ENCODE measurements at places on chromosomes 4 and X.
A peak's percentile ranks its signal among the peaks of the same experiment; 100 is the strongest.

GRCh38 chr4:125808022-125808421 lies 493.3 kb downstream of the FAT4 start:
- DNase-seq = no peak

DNA sequence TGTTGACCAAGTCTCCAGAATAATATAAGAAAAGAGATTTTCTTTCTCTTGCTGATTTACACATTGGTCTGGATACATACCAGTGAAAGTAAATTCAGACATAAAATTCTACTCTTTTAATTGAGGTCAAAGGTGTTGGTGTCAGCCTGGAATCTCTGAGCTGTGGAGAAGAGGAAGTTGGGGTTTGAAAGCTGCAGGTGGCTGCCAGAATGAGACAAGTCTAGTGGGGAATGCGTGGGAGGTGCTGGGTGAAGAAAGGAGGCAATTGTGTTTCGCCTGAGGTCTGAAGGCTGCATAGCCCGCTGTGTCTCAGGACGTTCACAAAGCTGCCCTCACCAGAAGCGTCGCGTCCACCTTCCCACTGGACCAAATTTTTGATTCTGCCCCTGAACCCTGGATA lies 31.2 kb downstream of the PHEX start:
- peak; percentile 62 for DNase-seq

DNA sequence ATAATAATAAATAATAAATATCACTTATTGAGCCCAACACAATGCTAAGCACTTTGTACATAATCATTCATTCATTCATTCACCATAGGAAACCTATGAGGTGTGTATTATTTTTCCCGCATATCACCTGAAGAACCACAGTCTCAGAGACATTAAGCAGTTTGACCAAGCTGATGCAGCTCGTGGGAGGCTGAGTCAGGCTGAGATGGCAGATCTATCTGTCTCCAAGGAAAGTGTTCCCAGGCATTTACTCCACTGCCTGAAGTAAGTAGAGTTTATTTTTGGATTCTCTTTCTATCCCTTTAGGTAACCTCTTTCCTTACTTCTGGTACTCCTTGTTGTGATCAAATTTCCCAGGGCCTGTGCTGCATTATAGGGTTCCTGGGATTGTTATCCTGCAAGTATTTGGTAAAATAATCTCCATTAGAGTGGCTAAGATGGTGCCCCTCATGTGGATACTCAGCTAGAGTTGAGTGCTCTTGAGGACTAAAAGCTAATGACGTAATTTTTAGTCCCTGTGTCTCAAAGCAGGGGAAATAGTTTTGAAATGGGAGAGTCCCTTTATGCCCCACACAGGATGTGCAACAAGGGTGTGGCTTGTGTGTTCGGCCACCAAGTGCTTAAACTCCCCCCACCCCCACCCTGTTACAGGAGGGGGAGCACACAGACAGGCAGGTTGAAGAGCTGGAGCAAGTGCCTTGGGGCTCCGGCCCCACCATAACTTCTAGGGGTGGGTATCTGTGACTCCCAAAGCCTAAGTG lies 467.0 kb downstream of the STIM2 start:
- no peak for DNase-seq

DNA sequence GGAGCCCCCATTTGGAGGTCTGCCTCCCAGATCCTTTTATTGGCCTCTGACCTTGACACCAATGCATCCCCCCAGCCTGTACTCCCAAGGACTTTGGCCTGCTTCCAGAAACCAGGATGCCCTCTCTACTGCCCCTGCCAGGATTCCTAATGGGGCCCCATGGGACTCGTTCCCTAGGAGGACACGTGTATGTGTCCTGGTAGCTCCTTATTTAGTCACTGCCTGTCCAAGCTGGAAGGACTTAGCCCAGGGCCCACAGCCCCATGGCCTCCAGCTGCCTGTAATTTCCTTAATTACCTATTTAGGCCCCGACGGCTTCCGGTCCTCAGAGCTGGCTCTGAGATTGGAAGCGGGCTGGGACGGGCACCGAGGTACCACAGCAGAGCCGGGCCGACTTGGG lies 9.4 kb downstream of the ATP2B3 start:
- DNase-seq = no peak

- peak; percentile 38 for DNase-seq
Measured at GRCh38 chrX:119067023-119067739, 5.6 kb upstream of the CT47C1 start.

- no peak for DNase-seq
Measured at GRCh38 chrX:43314525-43314924, 341.6 kb upstream of the MAOA start.

DNA sequence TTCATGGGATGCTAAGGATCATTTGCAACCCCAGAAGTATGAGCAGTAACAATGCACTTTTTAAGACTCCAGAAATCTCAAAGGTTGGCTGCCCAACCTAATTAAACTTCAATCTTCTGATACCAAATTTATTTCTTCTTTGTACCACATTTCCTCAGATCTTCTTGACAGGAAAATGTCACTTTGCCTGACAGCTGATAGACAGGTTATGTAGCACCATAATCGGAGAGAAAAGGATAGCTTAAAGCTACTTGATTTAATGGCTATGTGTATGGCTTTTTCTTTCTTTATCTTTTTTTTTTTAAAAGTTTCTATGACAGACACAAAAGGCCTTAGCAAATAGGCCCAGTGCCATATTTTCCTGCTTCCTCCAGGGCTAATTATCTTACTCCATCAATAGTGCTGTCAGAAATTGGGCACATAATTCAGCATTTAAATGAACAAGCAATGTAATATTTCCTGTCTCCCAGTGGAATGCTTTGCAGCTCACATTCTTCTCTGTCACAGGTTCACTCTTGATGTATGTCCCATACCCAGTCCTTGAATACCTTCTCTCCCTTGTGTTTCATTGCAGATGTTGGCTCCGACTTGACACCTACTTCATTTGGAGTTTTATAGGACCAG lies 795.7 kb downstream of the ADGRL3 start:
- no peak for DNase-seq

DNA sequence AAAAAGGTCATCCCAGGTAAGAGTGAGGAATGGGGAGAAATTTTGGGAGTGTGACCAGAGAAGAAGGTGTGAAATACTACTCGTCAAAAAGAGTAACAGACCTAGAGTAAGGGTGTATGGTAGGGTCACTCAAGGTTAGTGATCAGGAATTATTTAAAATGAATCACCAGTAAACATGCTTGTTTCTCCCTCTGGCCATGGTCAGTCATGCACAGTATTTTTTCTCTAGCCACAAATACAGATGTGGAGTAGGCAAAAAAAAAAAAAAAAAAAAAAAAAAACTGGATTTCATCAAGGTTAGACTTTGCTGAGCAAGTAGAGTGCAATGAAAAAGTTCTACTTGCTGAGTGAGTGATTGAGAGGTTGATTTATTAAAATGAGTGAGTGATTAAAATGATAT lies 34.2 kb upstream of the SLIT2 start:
- DNase-seq = no peak

DNA sequence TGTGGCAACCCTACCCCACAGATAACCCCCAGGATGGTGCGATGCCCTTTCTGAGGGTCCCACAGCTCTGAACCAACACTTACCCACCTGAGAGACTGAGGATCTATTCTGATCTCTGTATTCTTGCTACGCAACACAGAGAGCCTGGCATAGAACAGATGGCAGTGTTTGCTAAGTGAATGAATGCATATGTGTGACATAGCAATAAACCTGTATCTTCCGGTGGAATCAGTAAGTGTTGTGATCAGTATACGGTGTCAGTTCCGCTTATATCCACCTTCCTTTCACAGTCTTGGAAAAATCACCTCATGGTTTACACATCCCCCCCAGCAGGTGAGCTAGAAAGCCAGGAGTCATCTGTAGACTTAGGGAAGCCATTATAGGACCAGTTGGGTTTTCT lies 5.9 kb upstream of the HSD17B10 start:
- DNase-seq = no peak

- DNase-seq = no peak
Measured at GRCh38 chr4:181647396-181648147, 595.6 kb upstream of the TENM3 start.

DNA sequence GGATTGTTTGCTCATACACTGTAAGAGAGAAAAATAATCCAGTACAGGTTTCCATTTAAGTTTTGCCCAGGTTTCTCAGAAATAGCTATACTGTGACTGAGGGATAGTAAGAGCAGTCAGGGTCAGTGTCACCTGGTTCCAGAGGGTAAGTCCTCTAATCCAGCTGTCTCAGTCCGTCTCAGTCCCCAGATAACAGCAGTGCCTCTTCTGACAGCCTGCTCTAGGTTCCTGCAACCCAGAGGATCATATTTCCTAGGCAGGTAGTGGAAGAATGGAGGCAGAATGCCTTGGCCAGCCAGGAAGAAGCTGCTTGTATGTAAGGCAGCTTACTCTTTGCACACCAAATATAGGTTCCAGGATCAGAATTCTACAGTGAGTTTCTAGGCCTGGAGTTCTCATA lies 22.6 kb upstream of the GNRHR start:
- DNase-seq = no peak

GRCh38 chrX:10828640-10829039 lies 208.3 kb upstream of the MID1 start:
- DNase-seq = no peak

DNA sequence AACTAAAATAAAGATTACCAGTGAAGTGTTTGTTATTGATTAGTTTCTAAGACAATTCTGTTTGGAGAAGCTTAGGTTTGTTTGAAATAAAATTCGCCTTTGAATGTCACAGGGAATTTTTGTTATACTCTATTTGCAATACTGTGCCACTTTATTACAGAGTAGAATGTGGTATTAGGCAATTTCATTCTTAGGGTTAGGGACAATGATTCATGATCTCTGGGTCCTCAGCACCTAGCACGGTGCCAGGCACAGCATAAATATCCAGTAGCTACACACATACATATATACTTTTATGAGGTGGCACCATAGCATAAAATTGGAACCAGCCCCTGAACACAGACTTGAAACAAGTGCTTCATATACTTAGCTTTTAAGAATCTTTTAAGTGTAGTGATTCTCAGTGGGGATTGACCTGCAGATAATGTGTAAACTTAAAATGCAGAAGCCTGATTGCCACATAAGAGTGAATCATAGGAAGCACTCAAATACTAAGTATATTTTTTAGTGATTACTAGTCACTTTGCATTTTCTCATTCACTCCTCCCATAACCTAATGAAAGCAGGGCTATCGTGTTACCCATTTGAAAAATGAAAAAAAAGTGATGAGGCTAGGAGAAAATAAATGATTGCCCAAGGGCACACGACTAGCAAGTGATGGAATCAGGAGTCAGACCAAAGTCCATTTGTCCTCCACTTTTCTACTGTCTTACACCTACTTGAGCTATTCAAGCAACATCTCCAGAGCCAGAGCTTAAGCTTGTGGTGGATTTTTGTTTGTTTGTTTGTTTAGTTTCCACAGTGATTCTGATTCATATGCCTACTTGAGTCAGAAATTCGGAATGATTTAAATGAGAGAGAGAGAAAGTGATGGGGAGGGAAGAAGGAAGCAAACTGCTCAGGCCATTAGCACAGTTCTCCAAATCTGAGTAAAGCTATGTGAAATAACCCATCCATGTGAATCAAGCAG lies 366.0 kb upstream of the FGF13 start:
- no peak for DNase-seq

GRCh38 chr4:45897946-45898585 lies 225.8 kb downstream of the GABRG1 start:
- DNase-seq = no peak

DNA sequence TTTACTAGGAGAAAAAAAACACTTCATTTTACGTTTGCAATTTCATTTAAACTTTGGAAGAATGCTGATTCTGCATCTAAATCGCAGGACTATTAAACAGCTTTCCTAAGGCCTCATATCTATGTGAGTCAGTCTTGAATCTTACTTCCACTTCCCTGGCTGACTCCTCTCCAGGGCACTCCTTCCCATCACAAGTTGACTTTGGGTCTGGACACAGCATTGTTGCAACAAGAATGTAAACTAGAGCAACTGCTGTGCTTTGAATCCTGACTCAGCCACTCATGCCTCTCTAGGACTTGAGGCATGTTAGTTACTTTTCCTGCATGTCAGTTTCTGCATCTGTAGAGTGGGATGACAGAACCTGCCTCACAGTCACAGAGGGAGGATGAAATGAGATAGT lies 413.8 kb downstream of the FAT4 start:
- DNase-seq = no peak

DNA sequence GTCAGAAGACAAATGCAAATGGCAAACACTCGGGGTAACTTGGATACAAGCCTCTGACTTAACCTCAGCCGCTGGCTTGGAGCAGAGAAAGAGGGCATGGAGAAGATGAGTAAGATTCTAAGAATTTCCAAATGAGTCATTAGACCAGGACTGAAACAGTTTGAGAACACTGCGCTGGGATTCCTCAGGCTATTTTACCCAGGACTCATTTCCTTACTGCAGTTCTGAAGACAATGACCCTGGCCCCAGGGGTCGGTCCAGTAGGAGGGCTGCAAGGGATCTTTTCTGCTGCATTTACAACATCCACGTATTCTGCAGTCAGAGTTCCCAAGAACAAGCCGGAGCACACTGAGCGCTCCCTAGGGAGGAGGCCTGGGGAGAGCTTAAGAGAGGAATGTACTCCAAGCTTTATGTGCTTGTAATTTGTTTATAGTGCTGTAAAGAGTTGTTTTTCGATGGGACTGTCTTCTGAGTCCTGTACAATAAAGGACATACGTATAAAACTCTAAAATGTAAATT lies 27.3 kb upstream of the SORBS2 start:
- DNase-seq = no peak

GRCh38 chr4:38752372-38752940 lies 30.3 kb downstream of the TLR10 start:
- DNase-seq = no peak

DNA sequence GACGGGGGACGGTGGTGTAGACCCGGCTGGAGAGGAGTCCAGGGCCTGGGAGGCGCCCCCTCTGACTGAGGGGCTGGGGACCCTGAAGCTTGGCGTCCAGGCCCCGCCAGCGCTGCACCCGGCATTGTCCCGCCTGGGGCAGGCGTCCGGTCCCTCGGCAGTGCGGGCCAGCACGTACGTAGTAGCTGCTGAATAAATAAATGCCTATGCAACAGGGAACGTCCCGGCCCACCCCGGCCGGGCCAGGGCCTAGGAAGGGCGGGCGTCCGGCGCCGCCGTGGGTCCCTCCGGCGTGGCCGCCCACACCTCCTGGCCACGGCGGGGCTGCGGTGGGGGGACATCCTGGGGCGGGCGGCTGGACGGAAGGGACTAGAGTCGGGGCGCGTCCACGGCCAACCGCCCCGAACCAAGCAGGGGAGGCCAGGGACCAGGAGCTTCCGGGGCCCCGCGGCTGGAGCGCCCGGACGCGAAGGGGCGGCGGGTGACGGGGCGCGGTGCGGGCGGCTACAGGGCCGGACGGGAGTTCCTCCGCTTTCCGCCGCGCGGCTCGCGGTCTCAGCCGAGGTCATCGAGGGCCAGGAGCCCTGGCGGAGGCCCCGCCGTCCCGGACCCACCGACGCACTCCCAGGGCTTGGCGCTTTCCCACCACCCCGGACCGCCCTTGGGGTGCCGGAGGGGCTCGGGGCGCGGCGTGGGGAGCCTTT lies 886 bp upstream of the WWC2 start:
- peak; percentile 34 for DNase-seq

GRCh38 chrX:8987672-8988250 lies 46.2 kb downstream of the FAM9B start:
- no peak for DNase-seq

- DNase-seq = no peak
Measured at GRCh38 chr4:104616401-104616820, 121.7 kb upstream of the CXXC4 start.

GRCh38 chr4:107600436-107600835 lies 119.6 kb downstream of the PAPSS1 start:
- DNase-seq = no peak
